Natural killer cell treated with Interleukin-12 subunit alpha and Interleukin-12 subunit beta and Interleukin-15 and Interleukin-18, amount 100 ng/mL, for 72 hours (primary cell): ENCODE measurements at places on chromosomes 12 and 14. TPM values are rescaled to one million over a fixed set of nuclear protein-coding genes. Genes with fewer than 3 reads are reported as not detected.

DNA sequence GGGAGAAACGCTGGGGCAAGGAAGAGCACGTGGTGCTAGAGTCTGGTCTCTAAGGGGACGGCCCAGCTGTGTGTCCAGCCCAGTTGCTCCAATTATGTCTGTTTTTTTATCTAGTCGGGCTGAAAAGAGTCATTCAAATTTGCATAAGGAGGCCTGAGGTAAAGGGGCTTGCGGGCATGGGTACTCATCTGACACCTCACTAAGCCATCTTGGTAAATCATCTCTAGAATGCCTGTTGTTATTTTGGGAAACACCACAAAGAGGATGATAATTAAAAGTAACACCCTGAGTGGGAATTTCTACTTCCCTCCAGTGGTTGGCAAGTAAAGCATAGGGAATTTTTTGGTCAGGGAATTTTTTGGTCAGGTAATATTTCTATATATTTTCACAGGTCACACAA, 196.1 kb upstream of the ALG10B start:
- H3K4me3 ChIP-seq: no peak overlapping the region
- no peak overlapping the region for H3K27ac ChIP-seq
- no peaks in the 10 kb centered on the region for H3K27me3 ChIP-seq

- H3K4me3 ChIP-seq: no peak overlapping the region
- DNase-seq: no peak
- no peak overlapping the region for H3K27ac ChIP-seq
- no peaks in the 10 kb centered on the region for H3K4me1 ChIP-seq
Observed at GRCh38 chr12:131380220-131380964, 330.5 kb upstream of the SFSWAP start.

DNA sequence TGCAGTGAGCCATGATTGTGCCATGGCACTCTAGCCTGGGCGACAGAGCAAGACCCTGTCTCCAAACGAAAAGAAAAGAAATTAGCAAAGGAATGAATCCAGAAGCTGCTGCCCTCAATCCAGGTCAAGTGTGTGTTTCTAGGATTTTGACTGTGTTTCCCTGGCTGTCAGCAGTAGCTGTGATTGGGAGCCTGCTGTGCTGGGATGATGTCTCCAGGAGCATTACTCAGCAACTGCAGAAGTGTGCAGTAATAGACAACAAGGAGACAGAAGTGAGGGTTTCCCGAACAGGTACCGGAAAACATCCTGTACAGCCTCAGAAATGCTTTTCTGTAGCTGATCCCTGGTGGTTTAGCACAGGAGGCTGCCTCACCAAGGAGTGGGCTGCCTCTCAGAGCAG, 492.5 kb downstream of the FUT8 start:
- H3K4me1 ChIP-seq: peaks cover 7% of the 10 kb centered on the region
- peaks cover 6% of the 10 kb centered on the region for H3K36me3 ChIP-seq

- H3K27ac ChIP-seq: peak overlapping the region; percentile 86
- peaks cover 53% of the 10 kb centered on the region for H3K4me1 ChIP-seq
- H3K27me3 ChIP-seq: no peaks in the 10 kb centered on the region
- H3K4me3 ChIP-seq: no peak overlapping the region
- H3K36me3 ChIP-seq: no peaks in the 10 kb centered on the region
- DNase-seq: no peak
Observed at GRCh38 chr12:4217091-4217490, 56.5 kb upstream of the CCND2 start.

GRCh38 chr14:94887591-94887990, 117.7 kb upstream of the GSC start:
- H3K36me3 ChIP-seq: no peaks in the 10 kb centered on the region
- no peaks in the 10 kb centered on the region for H3K27me3 ChIP-seq
- DNase-seq: no peak
- H3K27ac ChIP-seq: no peak overlapping the region

GRCh38 chr12:123465084-123465483, 7.1 kb downstream of the SNRNP35 start:
- no peak overlapping the region for H3K4me3 ChIP-seq
- H3K27ac ChIP-seq: no peak overlapping the region
- H3K36me3 ChIP-seq: peaks cover 13% of the 10 kb centered on the region
- no peak for DNase-seq
- peaks cover 8% of the 10 kb centered on the region for H3K4me1 ChIP-seq
- H3K27me3 ChIP-seq: no peaks in the 10 kb centered on the region

- peak within 1 kb of the TSS; percentile 92 for H3K27ac ChIP-seq
- DNase-seq: peak; percentile 89
- H3K4me3 ChIP-seq: peak within 1 kb of the TSS; percentile 98
- H3K4me1 ChIP-seq: peaks cover 33% of the 10 kb centered on the region
- H3K27me3 ChIP-seq: no peaks in the 10 kb centered on the region
Observed at GRCh38 chr12:389142-390096, at the start of gene KDM5A. Gene KDM5A (minus strand): TSS chr12:389320. CDS start chr12:389091, 229 bp downstream.

DNA sequence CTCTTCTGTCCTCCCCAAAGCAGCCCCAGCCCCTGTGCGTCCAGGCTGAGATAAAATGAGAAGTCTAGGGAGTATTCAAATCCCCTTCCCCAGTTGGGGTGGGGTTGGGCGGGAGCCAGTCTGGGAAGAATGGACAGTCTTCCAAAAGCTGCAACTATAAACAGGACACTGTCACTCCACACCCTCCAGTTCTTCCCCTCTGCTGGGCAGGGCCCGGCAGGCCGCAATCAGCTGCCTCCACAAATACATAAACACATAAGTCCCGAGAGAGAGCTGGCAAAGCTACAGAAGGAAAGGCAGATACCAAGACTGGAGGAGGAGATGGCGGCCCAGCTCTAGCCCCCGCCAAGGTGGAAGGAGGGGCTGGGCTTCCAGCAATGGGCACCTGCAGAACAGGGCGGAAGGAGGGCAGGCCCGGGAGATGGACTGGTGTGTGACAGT, 12.7 kb downstream of the LTBP2 start:
- no peak for DNase-seq
- H3K36me3 ChIP-seq: no peaks in the 10 kb centered on the region
- no peak overlapping the region for H3K27ac ChIP-seq
- H3K27me3 ChIP-seq: peaks cover 13% of the 10 kb centered on the region
- no peaks in the 10 kb centered on the region for H3K4me1 ChIP-seq
- no peak overlapping the region for H3K4me3 ChIP-seq

DNA sequence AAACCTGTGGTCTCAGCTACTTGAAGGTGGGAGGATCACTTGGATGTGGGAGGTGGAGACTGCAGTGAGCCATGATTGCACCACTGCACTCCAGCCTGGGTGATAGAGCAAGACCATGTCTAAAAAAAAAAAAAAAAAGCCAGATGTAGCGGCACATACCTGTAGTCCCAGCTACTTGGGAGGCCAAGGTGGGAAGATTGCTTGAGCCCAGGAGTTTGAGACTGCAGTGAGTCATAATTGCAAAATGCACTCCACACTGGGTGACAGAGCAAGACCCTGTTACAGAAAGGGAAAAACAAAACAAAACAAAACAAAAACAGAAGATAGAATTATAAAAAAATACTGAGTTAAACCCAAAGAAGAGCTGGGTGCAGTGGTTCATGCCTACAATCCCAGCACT, 29.1 kb upstream of the APOF start:
- no peak for DNase-seq
- no peak overlapping the region for H3K4me3 ChIP-seq
- H3K27me3 ChIP-seq: peaks cover 3% of the 10 kb centered on the region

The LPAR5 gene
- 10.6 TPM for total RNA-seq

The RAB15 gene
- total RNA-seq: 2.1 TPM
